NCI-H2107 (cell line): ENCODE measurements at places on chromosomes 7 and 10.

- DNase-seq = no peak
These were observed 338.0 kb upstream of the KIAA1217 start for GRCh38 chr10:23870651-23871610.

DNA sequence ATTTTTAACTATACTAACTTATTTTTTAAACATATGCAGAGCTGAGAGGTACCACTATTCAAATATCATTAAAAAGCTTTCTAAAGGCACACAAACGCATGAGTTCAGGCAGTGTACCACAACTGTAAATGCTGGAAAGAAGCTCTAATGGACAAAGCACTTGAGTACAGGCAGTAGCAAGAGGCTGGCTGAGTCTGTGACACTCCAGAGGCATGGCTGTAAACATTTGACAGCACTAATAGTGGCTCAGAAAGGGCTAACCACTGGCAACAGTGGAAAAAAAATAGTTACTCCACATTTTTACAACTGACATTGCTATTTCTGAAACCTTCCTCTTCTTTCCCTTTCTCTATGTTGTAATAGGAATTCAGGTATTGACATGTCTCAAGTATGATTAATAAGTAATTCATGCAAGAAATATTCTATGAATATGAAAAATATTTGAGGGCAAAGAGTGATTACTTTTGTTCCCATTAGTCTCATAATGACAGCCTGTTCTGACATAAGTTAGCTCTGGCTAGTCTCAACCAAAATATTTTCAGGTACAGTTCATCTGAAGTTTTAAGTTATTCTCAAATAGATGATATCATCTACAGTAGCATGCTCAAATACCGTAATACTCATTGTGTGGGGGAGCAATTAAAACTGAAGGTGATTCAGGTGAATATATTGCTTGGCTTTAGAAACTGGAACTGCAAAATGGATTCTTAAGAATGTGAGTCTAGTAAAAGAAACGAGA lies 324.0 kb upstream of the POT1 start:
- DNase-seq = no peak

GRCh38 chr7:152871005-152871677 lies 111.6 kb downstream of the ACTR3B start:
- no peak for DNase-seq

- DNase-seq = no peak
These were observed 311.4 kb upstream of the AKR1E2 start for GRCh38 chr10:4514445-4515108.

DNA sequence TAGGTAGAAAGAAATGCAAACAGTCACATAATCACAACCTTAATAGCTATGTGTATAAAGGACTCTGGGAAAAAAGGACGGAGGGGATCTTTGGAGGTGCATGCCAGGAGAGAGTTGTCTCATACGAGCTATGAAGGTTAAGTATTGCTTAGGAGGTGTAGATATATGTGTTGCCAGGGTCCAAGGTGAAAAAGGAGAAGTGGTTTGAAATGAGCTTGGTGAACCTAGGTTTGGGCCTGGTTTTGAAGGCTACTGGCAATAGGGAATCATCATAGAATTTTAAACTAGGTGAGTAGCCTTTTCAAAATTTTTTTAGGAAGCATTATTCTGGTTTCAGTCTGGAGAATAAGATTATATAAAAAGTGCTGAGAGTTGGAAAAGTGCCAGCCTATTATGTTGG lies 336.8 kb downstream of the AUTS2 start:
- no peak for DNase-seq

DNA sequence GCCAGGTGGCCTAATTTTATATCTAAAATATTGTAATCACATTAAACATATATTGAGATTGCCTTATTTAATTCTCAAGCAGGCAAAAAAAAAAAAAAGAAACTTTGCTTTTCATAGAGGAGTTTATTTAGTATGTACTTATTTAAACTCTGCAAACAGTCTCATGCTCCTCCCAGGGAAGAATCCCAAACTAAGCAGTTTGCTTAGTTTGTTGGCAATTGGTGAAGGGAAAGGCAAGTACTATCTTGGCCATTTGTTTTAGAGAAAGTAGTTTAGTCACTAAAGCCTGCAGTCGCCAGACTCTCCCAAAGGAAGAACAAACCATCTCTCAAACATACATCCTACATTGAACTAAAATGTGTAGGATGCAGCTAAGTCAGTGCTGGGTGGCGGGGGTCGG lies 226.8 kb downstream of the CDC14C start:
- no peak for DNase-seq

GRCh38 chr7:78543976-78544375 lies 745.4 kb downstream of the PHTF2 start:
- DNase-seq = no peak

- no peak for DNase-seq
These were observed 19.1 kb upstream of the LEP start for GRCh38 chr7:128221929-128222403.

- DNase-seq = no peak
These were observed 4.0 kb downstream of the MTG1 start for GRCh38 chr10:133397938-133398337.

DNA sequence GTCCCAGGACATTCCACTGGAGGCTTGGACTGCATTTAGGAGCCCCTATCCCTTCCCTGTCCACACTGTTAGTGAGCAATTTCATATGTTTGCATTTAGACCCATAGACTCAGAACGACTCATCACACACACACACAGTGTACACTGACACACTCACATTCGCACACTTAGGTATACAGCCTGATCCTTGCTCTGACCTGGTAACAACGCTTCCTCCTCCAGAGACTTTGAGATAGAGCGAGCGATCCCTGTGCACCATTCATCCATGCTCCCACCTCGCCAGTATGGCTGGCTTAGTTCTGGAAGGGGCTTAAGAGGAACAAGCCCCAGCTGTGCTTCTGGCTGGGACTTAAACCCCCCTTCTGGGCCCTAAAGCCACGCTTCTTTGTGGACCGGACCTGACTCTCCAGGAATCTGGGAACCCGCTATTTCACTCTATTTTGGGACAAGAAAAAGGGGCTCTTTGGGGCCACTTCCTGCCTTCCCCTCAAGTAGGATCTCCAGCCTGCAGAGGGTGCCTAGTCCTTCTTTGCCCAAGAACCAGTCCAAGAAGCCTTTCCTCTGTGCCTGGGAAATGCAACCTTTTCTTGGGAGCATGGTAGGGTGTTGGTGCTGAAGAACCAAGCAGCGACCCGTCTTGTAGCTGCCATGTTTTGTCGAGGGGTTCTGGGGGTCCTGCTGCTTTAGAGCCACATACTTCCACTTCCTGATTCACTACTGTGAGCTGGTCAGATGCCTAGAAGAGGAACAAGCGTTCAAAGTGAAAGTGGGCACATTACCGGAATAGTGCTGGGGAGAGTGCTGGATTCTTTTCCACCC lies 1.1 kb upstream of the HOXA13 start:
- DNase-seq = no peak

- DNase-seq = no peak
These were observed 39.7 kb downstream of the POU6F2 start for GRCh38 chr7:39017369-39017915.

DNA sequence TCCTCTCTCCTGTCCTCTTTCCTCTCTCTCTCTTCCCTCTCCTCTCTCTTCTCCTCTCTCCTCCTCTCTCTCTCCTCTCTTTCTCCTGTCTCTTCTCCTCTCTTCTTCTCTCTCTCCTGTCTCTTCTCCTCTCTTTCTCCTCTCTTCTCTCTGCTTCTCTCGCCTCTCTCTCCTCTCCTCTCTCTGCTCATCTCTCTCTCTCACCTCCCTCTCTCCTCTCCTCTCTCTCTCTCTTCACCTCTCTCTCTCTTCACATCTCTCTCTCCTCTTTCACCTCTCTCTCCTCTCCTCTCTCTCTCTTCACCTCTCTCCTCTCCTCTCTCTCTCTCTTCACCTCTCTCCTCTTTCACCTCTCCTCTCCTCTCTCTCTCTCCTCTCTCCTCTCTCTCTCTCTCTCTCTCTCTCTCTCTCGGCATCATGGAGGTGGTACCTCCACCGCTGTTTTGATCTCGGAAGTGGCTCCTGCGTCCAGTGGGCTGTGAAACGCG lies 30.1 kb downstream of the CFAP46 start:
- no peak for DNase-seq

DNA sequence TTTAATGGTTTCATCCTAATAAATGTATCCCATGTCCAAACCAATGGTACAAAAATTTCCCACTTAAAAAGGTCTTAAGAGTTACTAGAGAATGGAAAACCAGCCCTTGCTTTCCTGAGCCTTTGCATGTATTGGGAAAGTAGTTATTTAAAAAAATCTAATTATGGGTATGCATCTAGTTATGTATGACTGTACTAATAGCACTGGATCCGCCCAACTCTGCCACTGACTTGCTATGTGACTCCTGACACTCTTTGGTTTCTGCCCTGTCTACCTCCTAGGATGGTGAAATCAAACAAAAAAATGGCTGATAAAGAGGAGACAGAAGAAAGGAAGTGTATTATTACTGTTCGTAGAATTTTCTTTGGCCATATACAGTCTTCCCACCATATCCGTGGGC lies 110.4 kb upstream of the CCDC6 start:
- no peak for DNase-seq

DNA sequence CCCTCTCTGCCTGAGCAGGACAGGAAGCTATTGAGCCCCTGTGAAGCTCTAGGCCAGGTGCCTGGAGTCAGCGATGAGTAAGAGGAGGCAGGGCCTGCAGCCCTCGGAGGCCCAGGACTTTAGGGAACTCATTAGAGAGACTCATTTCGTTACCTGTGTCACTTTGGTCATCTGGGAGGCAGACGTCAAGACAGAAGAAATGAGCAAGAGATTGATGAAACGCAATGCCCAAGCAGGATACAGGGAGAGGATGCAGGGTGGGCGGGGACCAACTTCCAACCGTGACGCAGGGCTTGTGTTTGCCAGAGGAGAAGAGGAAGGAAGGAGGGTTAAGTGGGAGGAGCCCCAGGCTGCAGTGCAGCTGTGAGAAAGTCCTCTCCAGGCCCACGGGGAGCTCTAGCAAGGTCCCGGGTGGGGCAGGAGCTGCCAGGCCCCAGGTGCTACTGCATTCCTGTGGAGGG lies 26.4 kb upstream of the GNA12 start:
- DNase-seq = no peak

GRCh38 chr7:117780832-117781231 lies 92.4 kb downstream of the CTTNBP2 start:
- no peak for DNase-seq

GRCh38 chr10:110851020-110851612 lies 20.6 kb upstream of the PDCD4 start:
- DNase-seq = no peak

DNA sequence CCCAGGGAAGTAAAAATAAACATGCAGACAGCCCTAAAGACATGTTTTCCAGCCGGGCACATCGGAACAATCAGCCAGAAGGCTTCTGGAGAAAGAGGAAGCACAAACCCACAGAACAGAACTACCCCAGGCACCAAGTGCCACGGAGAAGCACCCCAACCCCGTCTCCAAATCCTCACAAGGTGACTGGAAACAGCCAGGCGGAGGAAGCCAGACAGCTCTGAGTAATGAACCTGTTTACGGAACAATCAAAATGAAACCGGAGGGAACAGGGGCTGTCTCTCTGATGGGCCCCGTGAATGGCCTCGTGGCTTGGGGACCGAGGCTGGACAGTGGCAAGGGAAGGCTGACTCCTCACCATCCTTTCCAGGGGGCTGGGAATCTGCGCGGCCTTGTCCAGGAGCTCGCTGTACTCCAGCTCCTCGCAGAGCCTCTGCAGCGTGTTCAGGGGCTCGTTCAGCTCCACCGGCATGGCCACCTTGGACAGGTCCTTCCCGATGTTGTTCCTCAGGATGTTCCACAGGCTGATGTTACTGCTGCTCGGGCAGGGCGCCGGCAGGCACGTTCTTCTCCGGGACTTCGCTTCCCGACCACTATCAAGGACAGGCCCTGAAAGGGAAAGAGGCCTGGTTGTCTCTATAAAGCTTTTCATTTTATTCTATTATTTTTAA lies 77.0 kb upstream of the GSDME start:
- DNase-seq = no peak

DNA sequence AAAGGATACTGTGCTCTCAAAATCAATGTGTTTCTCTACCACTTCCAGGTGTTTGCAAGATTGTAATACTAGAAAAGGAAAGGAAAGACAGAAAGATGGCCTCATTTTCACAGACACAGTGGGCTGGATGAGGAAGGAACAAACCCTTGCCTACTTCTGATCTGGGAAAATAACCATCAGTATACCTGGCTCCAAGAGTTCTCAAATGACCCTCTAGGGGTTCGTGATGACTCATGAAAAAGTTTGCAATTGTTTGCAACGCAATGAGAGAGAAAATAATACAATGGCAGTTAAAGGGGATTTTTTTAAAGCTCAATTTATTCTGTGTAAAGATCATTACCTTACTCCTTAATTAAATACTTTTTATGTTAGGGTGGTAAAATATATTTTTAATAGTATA lies 197.6 kb upstream of the INHBA start:
- no peak for DNase-seq

GRCh38 chr7:128755075-128755818 lies 16.1 kb downstream of the CALU start:
- DNase-seq = no peak

DNA sequence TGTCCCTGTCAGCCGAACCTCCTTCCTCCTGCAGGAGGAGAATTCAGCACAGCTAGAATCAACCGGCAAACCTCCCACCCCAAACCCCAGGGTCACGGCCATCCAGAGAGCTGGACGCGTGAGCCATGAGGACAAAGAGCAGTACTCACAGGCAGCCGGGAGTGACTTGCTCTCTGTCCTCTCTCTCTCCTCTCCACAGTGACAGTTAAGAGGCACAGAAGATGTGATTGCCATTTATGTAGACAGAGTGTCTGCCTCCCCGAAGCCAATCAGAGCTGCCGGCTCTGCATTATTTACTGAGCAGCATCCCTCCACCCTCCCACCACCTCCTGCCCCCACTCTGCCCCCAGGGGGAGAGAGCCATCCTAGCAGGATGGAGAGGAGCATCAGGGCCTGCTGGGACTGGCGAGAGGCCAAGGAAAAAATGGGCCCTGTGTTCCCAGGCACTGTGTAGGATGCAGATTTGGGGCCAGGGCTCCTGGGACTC lies 4.3 kb downstream of the DDC start:
- peak; percentile 29 for DNase-seq

DNA sequence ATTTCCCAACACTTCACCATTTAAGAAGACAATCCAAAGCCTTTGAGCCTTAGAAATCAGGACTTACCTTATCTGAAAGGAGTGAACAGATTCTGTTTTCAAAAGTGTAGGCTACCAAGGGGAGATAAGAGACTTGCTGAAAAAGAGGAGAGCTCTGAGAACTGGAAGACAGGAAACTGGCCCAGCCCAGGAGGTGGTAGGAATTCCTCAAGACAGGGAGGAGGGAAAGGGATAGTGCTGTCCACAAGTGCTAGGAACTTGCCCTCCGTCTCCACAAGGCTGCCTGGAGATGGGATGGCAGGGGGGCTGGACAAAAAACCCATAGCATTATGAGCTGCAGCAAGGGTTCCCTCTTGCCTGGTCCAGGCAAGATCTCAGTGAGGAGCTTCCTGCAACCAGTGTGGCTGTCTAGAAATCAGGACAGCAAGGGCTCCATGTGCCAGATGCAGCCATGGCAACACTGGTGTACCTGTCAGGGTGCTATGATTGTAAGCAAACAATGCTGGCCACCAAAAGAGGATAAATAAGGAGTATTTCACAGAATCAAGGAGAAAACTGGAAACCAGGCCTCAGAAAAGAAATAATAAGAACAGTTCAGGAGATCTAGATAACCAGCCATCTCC lies 22.7 kb upstream of the FRMD4A start:
- no peak for DNase-seq

- no peak for DNase-seq
These were observed 67.9 kb downstream of the RNLS start for GRCh38 chr10:88515235-88515634.

- DNase-seq = no peak
These were observed 197.6 kb upstream of the ZNF32 start for GRCh38 chr10:43846187-43846680.
